ENCODE measurements at places on chromosomes 7 and 10.

DNA sequence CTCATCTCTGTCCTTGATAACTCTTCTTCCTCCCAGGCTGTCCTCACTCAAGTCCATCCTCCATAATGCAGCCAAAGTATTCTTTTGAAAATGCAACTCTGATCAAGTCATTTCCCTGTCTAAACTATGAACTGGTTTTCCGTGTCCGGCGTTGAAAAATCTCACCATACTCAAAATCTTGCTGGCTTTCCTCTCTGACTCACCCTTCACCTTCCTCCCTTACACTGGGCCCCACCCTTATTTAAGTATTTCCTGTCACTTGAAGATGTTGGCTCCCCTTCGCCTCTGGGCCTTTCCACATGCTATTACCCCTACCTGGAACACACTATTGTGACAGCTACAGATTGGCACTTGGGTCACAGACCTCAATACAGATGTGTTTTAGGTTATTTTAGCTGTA lies 515.6 kb downstream of the INHBA start:
- DNase-seq = no peak

DNA sequence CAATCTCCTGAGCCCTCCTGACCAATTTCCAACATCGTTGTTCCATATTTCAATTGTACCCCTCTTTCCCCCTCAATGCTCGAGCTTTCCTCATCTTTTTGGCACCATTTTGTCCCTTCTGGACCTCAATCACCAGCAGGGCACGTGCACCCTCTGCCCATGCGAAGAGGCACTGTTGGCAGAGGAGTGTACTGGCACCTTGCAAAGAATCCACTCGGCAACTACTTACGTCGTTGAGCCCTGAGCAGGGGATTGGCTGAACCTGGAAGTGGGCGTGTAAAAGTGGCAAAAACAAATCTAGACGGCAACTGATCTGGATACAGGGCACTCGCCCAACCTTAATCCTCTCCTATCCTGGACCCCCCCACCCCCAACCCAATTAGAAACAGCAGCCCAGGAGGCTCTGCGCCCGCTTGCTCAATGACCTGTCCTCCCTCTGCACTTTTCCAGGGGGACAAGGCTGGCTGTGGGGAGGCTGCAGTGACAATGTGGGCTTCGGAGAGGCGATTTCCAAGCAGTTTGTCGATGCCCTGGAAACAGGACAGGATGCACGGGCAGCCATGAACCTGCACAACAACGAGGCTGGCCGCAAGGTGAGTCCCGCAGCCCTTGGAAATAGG lies 18.8 kb downstream of the WNT8B start:
- DNase-seq = peak; percentile 88

DNA sequence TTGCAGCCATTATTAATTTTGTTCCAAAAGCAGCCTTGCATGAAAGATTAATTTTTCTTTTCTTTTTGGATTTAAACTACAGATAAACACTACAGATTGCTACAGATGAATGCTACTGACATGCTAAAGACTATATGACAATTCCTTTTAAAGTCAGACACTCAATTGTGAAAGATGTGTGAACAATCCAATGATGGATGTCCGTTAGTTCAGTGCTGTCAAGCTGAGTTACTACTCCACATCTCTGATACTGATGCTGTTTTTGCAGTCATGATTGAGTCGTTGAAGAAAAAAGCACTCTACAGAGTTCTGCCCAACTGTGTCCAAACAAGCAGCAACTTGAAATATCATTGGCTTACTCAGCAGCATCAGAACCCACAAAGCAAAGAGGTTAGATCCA lies 146.8 kb downstream of the OTUD1 start:
- DNase-seq = no peak

DNA sequence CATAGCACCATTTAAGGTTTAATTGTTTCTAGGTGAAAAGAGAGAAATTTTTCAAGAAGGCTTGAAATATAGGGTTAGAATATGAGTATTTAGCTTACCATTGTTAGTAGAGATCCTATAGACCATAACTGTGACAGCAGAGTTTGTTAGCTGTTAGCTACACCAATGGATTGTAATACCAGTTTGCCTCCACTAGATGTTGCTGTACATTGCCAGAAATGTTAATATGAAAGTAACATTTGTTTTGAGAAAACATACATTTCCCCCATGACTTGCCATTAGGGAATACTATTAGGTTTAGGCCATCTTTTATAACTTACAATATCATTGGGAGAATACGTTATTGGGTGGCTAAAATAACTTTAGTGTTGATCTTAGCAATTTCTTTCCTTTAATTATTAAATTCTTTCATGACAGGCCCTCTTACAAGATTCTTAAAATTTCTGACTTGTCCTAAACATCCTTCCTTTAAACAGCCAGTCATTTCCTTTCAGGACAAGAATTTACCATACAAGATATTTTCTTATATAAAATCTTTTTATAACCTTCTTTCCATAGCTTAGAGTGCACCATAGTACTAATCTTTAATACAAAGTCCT lies 39.5 kb downstream of the ZNF117 start:
- DNase-seq = peak; percentile 24

- DNase-seq = no peak
These were observed 256.0 kb upstream of the TCERG1L start for GRCh38 chr10:131567279-131568162.

DNA sequence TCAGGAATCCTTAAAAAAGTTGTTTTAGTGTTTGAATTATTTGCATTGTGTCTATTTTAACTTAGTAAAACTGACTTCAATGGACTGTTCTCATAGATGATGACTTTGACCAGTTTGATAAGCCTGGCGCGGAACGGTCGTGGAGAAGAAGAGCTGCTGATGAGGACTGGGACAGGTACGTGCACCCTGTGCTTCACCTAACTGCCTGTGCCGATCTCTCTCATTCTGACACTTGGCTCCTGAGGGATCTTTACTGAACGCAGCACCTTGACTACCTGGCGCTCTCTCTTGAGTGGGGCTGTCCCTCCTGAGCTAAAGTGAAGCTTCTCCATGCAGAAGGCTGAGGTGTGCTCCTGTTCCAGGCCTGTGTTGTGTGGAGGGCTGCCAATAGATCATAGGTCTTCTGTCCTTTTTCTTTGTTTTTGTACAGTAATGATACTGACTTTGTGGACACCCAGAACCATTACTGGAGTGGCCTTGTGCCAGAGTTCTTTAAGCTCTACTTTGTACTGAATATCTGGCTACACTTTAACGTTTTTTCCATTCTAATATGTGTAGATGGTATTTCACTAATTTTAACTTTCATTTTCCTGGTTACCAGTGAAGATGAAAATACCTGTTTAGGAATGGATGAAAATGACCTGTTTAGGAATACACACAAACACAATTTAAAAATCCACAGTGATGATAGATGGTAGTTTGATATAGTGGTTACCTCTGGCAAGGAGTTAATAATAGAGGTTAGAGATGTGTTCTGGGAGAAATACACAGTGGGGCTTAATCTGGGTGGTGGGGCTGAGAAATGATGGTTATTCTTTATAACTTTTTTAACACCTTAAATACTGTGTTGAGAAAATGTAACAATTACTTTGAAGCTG lies 20.9 kb downstream of the RBM33 start:
- DNase-seq = no peak

GRCh38 chr7:10584886-10585285 lies 388.8 kb upstream of the PHF14 start:
- DNase-seq = no peak

DNA sequence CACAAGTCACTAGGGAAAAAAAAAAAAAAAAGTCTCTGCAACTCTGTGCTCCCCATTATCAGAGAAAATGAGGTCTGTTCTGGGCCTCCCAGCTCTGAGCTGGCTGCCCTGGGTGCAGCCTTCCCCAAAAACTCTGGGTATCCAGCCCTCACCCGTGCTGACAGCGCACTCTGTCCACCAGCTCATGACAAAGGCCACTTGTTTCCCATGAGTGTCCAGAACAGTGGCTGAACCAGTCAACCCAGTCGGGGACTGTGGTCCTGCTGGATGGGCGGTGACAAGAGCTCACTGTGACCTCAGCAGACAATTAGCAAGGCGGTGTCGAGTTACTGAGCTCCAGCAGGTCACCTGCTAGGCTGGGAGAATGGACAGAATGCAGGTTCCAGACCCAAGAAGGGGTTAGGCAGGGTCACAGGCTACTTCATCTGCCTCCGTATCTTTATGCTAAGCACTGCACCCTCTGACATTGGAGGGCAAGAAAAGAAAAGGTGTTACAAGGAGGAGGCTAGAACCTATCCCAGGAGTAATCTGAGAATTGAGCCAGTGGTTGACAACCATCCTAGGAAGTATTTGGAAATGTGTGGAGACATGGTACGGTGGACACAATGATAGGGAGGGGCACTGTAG lies 37.2 kb downstream of the DLG5 start:
- DNase-seq = no peak

DNA sequence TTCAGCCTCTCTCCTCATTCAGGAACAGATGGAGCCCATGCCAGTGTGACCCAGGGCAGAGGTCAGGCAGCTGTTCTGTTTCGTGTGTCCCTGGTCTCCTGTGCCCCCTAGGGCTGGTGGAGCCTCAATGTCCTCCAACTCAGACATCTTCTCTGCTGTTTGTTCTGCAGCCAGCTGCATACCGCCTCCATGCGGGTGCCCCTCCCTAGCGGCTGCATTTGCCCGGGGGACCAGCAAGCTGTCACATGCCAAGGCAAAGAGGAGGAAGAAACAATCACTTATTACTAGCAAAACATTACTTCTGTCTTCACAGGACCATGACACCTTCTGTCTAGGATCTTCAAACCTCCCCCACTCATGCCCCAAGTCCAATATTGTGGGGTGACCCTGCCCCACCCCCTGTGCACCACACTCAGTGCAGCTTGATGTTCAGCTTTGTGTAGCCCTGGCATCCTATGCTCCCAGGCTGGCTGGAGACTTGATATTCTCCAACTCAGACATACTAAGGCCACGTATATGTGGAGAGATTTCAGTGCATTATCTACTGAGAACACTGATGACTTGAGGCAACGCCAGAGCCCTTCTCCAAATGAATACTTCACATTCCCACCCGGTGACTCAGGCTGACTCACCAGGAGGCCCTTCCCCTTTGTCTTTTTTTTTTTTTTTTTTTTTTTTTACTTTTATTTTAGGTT lies 188.9 kb downstream of the SKIDA1 start:
- peak; percentile 23 for DNase-seq

DNA sequence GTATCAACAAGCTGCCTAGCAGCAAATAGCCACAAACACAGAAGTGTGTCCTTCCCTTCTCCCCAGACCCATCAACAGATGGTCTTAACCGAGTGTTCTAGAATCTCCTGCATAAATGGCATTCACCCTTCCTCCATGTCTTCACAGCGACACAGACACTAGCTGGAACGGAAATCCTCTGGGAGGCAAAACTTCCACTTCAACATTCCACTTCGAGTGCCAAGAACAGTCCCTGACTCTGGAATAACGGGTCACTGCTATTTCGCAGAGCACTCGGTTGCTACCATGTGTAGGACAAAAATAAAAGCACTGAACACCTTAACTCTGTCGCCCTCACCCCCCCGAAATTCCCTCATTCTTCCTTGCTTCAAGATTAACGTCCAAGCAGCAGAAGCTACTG lies 65.1 kb downstream of the SFMBT2 start:
- DNase-seq = no peak

GRCh38 chr7:55019691-55020465 lies 1.1 kb downstream of the EGFR start:
- no peak for DNase-seq

GRCh38 chr10:127904311-127905000 lies 2.4 kb upstream of the PTPRE start:
- DNase-seq = no peak
